ENCODE measurements at places on chromosomes 1 and 21.
A peak's percentile ranks its signal among the peaks of the same experiment; 100 is the strongest.

DNA sequence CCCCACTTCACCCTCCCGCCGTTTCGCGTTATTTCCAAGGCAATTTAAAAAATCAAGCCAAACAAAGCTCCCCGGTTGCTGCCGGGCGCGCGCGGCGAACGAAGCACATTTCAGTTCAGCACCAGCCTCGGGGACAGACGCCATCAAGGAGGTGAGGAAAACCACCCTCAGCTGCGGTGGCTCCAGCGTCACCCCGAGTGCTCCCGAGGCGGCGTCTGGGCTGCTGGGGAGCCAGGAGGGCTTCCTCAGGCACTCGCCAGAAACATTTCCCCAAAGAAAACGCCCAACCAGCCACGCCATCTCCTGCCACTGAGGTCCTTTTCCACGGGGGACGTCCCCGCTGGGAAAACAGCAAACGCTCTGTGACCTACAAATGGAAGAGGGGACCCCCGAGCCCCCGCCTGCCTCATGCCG lies 623 bp downstream of the GNG4 start:
- no peak overlapping the region for H3K4me3 ChIP-seq
- no peaks in the 10 kb centered on the region for H3K4me1 ChIP-seq
- no peaks in the 10 kb centered on the region for H3K36me3 ChIP-seq
- no peak for DNase-seq
- peaks cover 47% of the 10 kb centered on the region for H3K27me3 ChIP-seq
- no peak overlapping the region for H3K27ac ChIP-seq

- no peak overlapping the region for H3K4me3 ChIP-seq
- DNase-seq: no peak
- no peaks in the 10 kb centered on the region for H3K36me3 ChIP-seq
- peaks cover 15% of the 10 kb centered on the region for H3K27me3 ChIP-seq
- no peaks in the 10 kb centered on the region for H3K4me1 ChIP-seq
Observed at GRCh38 chr1:200540281-200540680, 80.3 kb downstream of the KIF14 start.

- no peaks in the 10 kb centered on the region for H3K36me3 ChIP-seq
- H3K4me1 ChIP-seq: no peaks in the 10 kb centered on the region
- peaks cover 43% of the 10 kb centered on the region for H3K27me3 ChIP-seq
- no peak overlapping the region for H3K4me3 ChIP-seq
- peak; percentile 93 for DNase-seq
Observed at GRCh38 chr1:34742667-34743270, 12.1 kb upstream of the GJB5 start.

DNA sequence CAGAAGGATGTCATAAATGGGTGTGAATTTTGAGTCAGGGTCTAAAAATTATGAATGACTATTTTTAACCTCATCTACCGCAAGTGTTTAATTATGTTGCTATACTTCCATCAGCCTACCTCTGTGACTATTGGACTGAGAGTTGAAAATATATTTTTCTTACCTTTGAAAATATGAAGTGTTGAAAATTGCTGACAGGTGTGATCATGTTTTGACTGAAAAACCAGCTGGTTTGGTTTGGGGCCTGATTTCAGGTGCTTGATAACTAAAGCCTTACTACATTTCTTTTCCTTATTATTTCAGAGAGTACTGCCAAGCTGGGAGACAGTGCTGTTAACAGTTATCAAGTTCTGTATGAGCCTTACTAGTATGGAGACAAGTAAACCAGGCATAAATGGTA lies 107.2 kb upstream of the DUSP10 start:
- no peaks in the 10 kb centered on the region for H3K27me3 ChIP-seq
- no peaks in the 10 kb centered on the region for H3K36me3 ChIP-seq
- DNase-seq: no peak
- no peak overlapping the region for H3K27ac ChIP-seq
- H3K4me1 ChIP-seq: no peaks in the 10 kb centered on the region
- no peak overlapping the region for H3K4me3 ChIP-seq

DNA sequence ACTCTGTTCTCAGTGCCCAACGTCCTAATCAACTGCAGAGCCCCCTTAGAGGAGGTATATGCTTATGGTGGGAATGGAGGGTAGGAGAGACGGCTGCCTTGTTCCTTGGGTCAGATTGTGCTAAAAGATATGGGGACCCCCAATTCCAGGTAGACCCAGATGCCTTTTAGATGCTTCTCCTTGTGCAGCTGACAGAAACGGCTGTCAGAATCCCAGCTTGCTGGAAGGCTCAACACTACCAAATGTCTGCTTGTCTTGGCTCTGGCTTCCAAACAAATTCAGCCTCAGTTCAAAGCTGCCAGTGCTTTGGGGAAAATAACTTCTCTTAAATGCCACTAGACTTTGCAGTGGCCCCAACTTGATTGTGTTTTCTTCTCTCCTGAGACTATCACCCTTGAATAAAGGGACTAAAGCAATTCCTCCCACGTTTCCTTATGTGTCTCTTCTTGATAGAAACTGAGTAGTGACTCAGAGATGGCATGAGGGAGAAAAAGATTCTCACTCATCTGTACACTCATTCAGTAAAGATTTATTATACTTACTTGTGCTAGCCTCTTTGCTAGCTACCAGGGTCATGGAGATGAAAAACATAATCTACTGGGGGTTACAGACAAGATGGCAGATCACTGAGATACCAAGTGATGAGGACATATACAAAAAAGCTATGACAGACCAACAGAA lies 3.4 kb upstream of the RNF19B start:
- no peaks in the 10 kb centered on the region for H3K36me3 ChIP-seq
- no peak overlapping the region for H3K27ac ChIP-seq
- H3K4me3 ChIP-seq: no peak overlapping the region
- no peak for DNase-seq
- H3K27me3 ChIP-seq: peaks cover 10% of the 10 kb centered on the region

DNA sequence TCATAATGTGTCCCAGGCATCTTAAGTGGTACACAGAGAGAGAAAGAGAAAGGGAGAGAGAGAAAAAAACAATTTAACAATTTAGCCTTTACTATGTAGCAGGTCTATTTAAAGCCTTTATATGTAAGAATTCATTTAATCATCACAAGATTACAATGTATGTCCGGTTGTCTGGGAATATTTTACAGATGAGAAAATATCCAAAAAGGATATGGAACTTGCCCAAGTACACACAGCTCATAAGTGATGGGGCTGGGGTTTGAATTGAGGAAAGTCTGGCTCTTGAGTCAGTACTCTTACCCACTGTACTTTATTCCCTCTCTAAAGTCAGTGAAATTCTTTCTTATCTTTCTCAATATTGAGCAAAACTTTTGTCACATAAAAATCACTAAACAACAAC lies 104.6 kb downstream of the LYPLAL1 start:
- H3K4me1 ChIP-seq: no peaks in the 10 kb centered on the region
- H3K27me3 ChIP-seq: no peaks in the 10 kb centered on the region
- H3K4me3 ChIP-seq: no peak overlapping the region
- H3K27ac ChIP-seq: no peak overlapping the region

GRCh38 chr21:42594616-42595282 lies 58.7 kb upstream of the PDE9A start:
- H3K27me3 ChIP-seq: peaks cover 59% of the 10 kb centered on the region
- no peaks in the 10 kb centered on the region for H3K36me3 ChIP-seq
- H3K27ac ChIP-seq: no peak overlapping the region
- H3K4me3 ChIP-seq: no peak overlapping the region

- H3K4me1 ChIP-seq: no peaks in the 10 kb centered on the region
- no peaks in the 10 kb centered on the region for H3K36me3 ChIP-seq
- DNase-seq: no peak
Observed at GRCh38 chr1:48726139-48726538, 50.6 kb downstream of the BEND5 start.

Data from K562 (cell line).